ENCODE measurements at places on chromosomes 13 and 19.

GRCh38 chr13:39982745-39983144 lies 327.3 kb downstream of the COG6 start:
- DNase-seq: no peak

DNA sequence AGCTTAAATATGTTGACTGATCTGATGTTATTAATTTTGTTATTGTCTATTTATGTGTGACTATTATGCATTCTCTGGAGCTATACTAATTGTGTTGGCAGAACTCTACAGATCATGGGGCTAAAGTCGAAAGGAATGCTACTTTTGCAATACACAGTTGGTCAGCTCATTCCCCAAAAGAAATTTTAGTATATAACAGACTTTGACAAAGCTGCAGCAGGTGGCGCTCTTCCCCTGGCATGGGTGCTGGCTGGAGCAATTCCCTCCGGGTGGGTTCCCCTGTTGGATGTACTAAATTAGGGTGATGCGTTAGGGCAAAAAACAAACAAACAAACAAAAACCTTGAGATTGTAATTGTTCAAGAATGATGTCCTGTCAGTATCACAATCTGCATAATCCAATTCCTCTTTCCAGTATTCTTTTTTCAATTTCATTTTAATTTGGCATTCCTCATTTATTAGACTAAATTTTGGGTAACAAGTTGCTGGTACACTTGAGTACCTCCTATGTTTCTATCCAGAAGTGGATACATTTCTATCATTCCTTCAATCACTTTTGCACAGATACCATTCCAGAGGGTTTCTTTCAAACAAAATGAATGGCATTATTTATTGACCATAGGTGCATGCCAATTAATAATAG lies 322.8 kb upstream of the EDNRB start:
- peak; percentile 4 for DNase-seq

DNA sequence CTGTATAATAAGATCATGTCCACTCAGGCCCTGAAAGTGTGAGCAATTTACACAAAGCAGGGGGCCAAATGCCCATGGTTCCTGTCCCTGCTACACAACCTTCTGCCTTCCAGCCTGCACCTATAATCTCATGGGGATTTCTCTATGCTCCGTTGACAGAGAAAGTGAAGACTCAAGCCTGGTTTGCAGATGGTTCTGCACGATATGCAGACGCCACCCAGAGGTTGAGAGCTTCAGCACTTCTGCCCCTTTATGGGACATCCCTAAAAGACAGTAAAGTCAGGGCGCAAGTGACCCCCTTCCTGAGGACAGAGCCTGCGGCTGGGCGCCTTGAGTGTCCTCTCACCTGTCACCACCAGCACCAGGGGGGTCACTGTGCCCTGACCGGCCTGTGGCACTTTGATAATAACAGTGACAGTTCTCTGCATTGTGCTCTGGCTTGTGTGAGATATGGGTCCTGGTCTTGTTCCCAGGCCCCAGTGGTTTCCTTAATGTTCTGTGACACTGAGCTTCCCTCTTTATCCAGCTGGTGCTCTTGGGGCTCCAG lies 15.1 kb downstream of the LILRA5 start:
- DNase-seq: no peak

DNA sequence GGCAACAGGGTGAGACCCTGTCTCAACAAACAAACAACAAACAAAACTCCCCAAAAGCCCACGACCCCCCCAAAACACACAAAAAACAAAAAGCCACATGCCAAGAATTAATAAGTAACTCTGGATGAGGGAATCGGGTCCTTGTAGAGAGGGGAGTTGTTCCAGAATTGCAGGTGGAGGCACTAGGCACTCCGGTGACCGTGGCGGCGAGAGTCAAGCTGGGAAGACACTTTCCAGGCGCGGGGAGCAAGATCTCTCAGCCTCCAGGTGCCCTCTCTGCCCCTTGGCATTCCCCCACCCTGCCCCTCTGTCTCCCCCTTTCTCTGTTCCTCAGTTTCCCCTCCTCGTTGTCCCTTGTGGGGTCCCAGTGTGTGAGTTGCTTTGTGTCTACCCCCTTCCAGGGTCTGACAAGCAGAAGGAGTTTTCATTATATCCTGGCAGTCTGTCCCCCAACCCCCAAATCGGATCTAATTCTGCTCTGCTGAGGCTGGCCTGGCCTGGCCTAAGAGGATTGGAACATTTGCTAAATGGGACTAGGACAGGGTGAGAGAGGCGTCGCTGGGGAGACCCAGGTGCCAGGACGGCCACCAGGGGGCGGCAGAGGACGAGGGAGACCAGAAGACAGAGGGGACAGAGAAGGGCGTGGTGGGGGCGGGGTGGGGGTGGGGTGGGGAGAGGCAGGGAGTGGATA lies 8.3 kb upstream of the CRX start:
- peak; percentile 70 for DNase-seq

DNA sequence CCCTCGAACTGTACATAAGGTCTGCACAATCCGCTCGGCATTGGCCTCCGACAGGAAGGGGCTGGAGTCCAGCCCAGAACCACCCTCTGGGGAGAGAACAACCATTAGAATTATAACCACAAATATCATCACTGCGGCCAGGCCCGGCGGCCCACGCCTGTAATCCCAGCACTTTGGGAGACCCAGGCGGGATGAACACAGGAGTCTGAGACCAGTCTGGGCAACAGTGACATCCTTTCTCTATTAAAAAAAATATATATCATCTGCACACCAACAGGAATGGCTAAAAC lies 11.4 kb downstream of the COQ8B start:
- no peak for DNase-seq

GRCh38 chr19:42281827-42282762 lies 13.0 kb downstream of the CIC start:
- DNase-seq: no peak

DNA sequence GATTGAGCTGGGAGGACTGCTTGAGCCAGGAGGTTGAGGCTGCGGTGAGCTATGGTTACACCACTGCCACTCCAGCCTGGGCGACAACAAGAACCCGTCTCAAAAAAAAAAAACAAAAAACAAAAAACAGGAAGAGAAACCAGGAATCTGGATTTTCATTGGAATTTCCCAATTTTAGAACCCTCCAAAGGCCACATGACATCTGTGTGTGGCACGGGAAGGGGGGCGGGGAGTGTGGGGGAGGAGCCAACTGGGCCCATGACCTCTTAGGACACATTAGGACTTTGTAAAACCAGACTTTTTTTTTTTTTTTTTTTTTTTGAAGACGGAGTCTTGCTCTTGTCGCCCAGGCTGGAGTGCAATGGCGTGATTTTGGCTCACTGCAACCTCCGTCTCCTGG lies 21.2 kb upstream of the MYDGF start:
- no peak for DNase-seq

DNA sequence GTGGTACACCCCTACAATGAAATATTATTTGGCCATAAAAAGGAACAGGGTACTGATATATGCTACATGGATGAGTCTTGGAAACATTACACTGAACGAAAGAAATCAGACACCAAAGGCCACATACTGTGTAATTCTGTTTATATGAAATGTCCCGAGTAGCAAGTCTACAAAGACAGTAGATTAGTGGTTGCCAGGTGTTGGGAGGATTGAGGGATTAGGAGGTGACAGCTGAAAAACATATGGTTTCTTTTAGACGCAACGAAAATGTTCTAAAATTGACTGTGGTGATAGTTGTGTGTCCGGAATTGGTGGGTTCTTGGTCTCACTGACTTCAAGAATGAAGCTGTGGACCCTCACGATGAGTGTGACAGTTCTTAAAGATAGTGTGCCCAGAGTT lies 35.1 kb downstream of the IL17D start:
- no peak for DNase-seq

GRCh38 chr13:105363261-105364190 lies 1171.9 kb downstream of the EFNB2 start:
- DNase-seq: no peak

DNA sequence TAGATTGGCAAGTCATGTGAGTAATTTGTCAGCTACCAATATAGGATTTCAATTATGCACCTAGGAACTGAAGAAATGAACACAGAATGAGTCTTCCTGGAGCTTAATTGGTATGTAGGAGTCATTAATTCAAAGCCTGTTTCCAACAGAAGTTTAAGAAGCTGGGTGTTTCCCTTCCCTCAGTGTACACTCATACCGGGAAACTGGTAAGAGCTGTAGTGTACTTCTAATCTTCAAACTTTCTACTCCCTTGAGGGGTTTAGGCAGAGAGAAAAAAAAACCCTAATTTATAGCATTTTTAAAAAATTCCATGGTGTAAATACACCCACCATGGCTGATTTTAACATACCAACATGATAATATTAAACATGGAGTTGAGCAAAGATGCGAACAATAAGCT lies 665.7 kb upstream of the SLITRK5 start:
- DNase-seq: no peak

DNA sequence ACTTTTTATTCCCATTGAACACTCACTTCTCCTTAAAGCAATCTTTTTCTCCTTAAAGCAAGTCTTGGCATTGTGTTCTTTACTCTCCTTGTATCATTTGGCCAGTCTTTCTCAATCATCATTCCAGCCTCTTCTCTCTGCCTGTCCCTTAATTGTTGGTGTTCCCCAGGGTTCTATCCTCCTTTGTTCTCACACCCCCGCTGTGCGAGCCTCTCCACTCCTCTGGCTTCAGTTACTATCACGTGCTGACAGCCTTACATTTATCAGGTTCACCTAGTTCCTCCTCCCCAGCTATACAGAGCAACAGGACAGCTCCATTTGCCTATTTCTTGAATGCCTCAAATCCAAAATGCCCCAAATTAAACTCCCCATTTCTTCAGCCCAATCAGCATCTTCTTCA lies 24.6 kb downstream of the CYSLTR2 start:
- no peak for DNase-seq

DNA sequence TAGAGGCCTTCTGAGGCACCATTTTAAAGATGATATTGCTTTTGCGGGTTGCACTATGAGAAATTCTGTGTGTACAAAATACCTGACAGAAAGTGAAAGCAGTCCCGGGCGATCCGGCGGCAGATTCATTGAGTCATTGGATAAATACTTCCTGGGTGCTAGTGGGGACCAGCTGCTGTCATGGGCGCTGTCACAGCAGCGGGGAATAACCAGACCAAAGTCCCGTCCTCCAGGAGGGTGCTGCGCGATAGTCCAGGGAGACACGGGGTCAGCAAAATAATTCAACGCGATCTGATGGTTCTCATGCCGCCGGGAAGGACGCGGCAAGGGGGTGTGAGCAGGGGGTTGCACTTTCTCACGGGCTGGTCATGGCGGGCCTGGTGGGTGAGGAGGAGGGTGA lies 13.5 kb downstream of the ZFR2 start:
- peak; percentile 49 for DNase-seq

DNA sequence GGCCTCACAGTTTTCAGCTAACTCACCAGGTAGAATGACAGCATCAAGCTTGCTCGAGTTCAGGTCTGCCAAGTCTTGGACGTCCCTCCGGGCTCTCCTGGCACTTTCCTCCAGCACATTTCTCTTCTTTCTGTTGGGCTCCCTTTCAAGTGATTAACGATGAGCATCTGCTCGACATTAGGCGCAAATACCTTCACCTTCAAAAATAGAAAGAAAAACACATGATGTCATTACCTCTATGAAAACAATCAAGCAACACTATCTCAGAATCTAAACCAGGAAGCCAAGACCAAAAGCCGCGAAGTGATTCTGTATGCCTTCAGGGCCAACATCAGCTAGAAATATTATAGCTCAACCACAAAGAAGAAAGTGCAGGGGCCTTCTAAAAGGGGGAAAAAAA lies 15.4 kb upstream of the CLN5 start:
- no peak for DNase-seq

DNA sequence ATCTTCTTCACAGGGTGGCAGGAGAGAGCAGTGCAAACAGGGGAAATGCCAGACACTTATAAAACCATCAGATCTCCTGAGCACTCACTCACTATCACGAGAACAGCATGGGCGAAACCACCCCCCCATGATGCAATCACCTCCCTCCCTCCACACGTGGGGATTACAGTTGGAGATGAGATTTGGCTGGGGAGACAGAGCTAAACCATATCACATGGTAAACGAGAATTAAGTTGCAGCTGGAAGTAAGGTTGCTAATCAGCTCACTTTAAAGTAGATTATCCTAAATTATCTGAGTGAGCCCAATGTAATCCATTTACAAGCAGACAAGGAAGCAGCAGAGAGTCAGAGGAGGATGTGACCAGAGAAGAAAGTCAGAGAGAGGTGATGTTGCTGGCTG lies 102.2 kb upstream of the IPO5 start:
- no peak for DNase-seq

GRCh38 chr13:39603424-39603947 lies 493 bp upstream of the LHFPL6 start:
- DNase-seq: no peak

- no peak for DNase-seq
These were observed 10.9 kb downstream of the KLC3 start for GRCh38 chr19:45351401-45351952.

GRCh38 chr13:73991884-73992283 lies 142.3 kb downstream of the KLF12 start:
- DNase-seq: no peak

DNA sequence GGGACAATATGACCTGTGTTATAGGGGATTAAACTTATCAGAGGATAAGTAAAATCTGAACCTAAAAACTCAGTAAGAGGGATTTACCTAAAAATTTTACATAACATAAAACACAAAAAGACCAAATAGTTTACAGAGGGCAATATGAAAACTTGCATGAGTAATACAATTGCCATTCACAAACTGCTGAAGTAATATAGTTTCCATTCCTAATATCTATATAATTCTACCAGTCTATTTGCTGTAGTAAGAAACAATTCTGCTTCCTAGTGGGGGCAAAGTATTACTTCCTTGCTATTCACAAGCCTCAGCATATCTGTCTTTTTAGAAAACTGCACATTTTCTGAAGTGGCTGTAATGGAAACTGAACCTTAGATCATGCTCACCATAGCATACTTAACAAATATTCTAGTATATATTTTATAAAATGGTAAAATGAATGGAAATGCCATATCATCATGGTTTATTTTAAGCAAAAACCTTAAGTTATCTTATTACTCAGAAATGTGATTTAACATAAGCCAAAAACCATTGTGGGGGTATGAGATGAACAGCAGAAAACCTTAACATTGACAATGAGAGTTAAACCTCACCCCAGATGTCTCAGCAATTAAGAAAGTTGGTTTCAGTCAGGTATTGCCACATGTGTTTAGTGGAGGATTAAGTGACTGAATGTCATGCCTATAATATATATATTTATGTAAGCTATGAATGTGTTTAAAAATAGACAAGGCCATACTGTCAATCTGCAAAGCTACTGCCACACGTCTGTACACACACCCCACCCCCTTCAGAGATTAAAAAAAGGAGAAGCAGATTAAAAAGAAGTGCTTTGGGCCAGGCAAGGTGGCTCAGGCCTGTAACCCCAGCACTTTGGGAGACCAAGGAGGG lies 136.8 kb downstream of the MIPEP start:
- no peak for DNase-seq

Measured in HuH-7.5 (cell line).